ENCODE measurements at places on chromosomes 4 and X. TPM values are rescaled to one million over a fixed set of nuclear protein-coding genes. Genes with fewer than 3 reads are reported as not detected.

The PDGFRA gene
- 0.32 TPM for total RNA-seq

The GAGE1 gene
- total RNA-seq, result not detected

The HSFX2 gene
- not detected for total RNA-seq

The GRPR gene
- 0.16 TPM for total RNA-seq

GRCh38 chr4:177555007-177555574 lies 112.9 kb upstream of the AGA start:
- no peak for DNase-seq
- H3K4me3 ChIP-seq, result no peak overlapping the region
- no peaks in the 10 kb centered on the region for H3K27me3 ChIP-seq
- no peak overlapping the region for H3K27ac ChIP-seq
- no peaks in the 10 kb centered on the region for H3K36me3 ChIP-seq
- H3K4me1 ChIP-seq, result no peaks in the 10 kb centered on the region

DNA sequence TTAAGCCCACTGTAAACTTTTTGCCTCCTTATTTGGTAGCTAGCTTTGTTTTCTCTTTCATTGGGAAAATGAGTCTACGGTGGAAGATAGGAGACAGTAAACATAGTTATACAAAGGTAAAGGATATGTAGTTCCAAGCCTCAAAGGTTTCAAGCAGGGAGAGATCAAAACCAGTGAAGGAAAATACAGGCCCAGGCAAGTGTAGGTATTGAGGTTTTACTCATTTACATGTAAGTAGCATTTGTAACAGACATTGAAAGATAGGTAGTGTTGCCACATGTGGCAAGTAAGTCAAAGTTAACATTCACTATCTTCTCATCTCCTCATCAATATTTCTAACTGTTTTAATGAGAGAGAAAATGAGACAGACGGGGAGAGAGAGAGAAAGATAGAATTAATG lies 136.5 kb downstream of the RTL3 start:
- no peaks in the 10 kb centered on the region for H3K36me3 ChIP-seq
- no peak overlapping the region for H3K4me3 ChIP-seq
- H3K4me1 ChIP-seq, result no peaks in the 10 kb centered on the region
- H3K27ac ChIP-seq, result no peak overlapping the region
- DNase-seq, result no peak

- no peak overlapping the region for H3K27ac ChIP-seq
- H3K27me3 ChIP-seq, result no peaks in the 10 kb centered on the region
- no peaks in the 10 kb centered on the region for H3K4me1 ChIP-seq
- no peak for DNase-seq
These were observed 1009.8 kb upstream of the SLIT2 start for GRCh38 chr4:19241895-19242294.

GRCh38 chr4:1183985-1184773 lies 11.8 kb upstream of the SPON2 start:
- H3K36me3 ChIP-seq, result no peaks in the 10 kb centered on the region
- peak overlapping the region; percentile 29 for H3K27ac ChIP-seq
- H3K27me3 ChIP-seq, result no peaks in the 10 kb centered on the region

DNA sequence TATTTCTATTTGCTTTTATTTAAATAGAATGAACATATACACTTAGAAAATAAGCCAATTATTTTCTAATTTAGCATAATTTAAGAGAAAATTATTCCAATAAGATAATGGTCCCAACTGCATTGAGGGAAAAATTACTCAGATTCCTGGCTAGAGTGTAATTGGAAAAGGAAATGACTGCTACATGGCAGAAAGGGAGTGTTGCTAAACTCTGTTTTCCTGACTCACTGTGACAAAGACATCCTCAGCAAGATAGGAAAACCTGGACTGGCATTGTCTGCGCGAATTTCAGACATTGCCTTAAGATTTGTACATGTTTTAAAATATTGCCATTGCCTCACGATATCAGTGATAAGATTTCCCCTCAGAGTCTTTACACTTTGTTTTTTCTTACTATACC lies 8.2 kb downstream of the TNIP3 start:
- peak overlapping the region; percentile 73 for H3K27ac ChIP-seq
- H3K27me3 ChIP-seq, result no peaks in the 10 kb centered on the region
- H3K36me3 ChIP-seq, result no peaks in the 10 kb centered on the region

DNA sequence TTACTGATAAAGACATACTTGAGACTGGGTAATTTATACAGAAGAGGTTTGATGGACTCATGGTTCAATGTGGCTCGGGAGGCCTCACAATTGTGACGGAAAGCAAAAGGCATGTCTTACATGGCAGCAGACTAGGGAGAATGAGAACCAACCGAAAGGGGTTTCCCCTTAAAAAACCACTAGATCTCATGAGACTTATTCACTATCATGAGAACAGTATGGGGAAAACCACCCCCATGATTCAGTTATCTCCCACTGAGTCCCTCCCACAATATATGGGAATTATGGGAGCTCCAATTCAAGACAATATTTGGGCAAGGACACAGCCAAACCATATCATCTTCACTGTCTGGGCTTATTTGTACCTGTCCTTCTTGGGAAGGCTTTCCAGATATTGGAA lies 22.8 kb upstream of the MUC7 start:
- no peak overlapping the region for H3K4me3 ChIP-seq
- no peak for DNase-seq
- no peak overlapping the region for H3K27ac ChIP-seq
- no peaks in the 10 kb centered on the region for H3K36me3 ChIP-seq
- H3K27me3 ChIP-seq, result no peaks in the 10 kb centered on the region

GRCh38 chr4:77922158-77923094 lies 59.8 kb downstream of the MRPL1 start:
- H3K4me3 ChIP-seq, result no peak overlapping the region
- no peak for DNase-seq
- no peak overlapping the region for H3K27ac ChIP-seq
- no peaks in the 10 kb centered on the region for H3K27me3 ChIP-seq
- H3K36me3 ChIP-seq, result no peaks in the 10 kb centered on the region
- no peaks in the 10 kb centered on the region for H3K4me1 ChIP-seq

DNA sequence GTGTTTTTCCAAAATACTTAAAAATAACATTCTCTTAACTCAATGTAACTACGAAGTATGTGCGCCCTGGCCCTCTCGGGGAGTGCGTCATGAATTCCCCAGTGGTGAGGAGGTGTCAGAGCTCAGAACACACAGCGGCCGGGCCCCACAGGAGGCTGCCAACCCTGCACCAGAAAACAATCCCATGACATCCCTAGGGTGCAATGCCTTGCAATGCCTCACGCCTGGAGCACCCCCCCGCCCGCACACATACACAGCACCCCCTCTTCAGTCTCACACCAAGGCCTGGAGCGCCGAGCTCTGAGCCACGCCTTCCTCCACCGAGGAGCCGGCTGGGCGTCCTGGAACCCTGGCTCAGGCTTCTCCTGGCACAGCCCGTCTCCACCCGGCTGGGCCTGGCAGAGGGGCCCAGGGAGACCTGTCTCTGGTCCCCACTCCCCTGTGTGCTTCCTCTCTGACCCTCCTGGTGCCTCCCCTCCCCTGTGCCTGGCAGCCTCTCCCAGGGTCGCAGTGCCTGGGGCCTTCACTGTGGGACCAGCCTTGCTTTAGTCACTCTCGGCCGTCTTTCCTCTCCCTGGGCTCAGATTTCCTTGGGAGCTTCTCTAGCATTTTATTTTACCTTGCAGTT lies 108.2 kb upstream of the ADRA2C start:
- DNase-seq, result no peak
- peaks cover 61% of the 10 kb centered on the region for H3K27me3 ChIP-seq
- H3K4me3 ChIP-seq, result no peak overlapping the region
- H3K27ac ChIP-seq, result no peak overlapping the region
- no peaks in the 10 kb centered on the region for H3K36me3 ChIP-seq
- no peaks in the 10 kb centered on the region for H3K4me1 ChIP-seq

GRCh38 chrX:53445977-53446376 lies 11.8 kb upstream of the HSD17B10 start:
- H3K27me3 ChIP-seq, result peaks cover 4% of the 10 kb centered on the region
- no peaks in the 10 kb centered on the region for H3K36me3 ChIP-seq
- H3K4me1 ChIP-seq, result peaks cover 12% of the 10 kb centered on the region
- H3K27ac ChIP-seq, result no peak overlapping the region

DNA sequence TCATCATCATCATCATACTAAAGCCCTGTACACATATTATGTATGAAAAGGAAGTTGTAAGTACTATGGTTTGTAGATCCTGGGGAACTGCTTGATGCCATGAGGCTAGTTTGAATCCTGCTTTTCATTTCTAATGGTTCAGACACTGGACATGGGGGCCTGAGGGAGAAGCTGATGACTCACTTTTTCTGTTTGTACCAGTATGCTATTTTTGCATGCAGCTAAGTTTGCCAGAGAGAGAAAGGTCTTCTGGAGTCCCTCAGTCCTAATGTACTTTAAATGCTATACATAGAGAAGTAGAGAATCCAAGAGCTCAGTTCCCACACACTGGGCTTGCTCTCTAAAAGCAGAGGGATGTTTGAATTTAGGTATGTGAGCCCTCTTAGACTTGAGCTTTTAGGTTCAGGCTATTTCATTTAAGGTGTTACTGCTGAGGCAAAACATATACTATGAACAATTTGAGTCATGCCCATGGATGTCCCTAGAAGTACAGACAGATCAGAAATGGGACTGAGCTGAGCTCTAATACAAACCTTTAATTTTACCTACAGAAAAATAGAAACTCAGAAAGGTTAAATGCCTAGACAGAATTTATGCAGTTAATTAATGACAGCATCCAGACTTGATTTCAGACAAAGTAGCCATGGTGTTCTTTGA lies 17.6 kb upstream of the HS3ST1 start:
- no peaks in the 10 kb centered on the region for H3K36me3 ChIP-seq
- H3K27me3 ChIP-seq, result no peaks in the 10 kb centered on the region
- no peaks in the 10 kb centered on the region for H3K4me1 ChIP-seq

DNA sequence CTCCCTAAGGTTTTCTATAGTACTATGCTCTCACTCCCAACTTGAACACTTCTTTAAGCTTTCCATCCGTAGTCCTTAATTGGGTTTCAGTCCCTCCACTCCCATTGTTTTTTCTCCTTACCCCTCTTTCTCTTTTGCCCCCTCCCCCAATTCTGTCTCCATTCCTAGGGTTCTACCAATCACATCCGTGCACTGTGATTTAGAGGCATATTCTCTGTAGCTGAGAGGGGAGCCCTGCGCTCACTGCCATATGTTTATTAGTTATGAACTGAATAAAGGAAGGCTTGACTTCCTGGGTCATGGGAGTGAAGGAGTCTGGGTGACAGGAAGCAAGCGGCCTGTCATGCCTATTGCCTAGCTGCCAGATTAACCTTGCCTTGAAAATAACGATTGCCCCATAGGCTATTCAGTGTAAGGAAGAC lies 471 bp downstream of the MCTS1 start:
- no peaks in the 10 kb centered on the region for H3K27me3 ChIP-seq
- peak overlapping the region; percentile 88 for H3K27ac ChIP-seq
- peak overlapping the region; percentile 87 for H3K4me3 ChIP-seq
